WTC11 (cell line): ENCODE measurements at places on chromosomes 6 and 20. TPM values are rescaled to one million over a fixed set of nuclear protein-coding genes. Genes with fewer than 3 reads are reported as not detected.
A peak's percentile ranks its signal among the peaks of the same experiment; 100 is the strongest.

The FAM209B gene
- total RNA-seq, result 0.64 to 1.7 TPM (median 0.68 TPM) in 3 replicates

The SPINT3 gene
- not detected in 3 replicates for total RNA-seq

The PMEPA1 gene
- total RNA-seq, result 29.8 to 40.6 TPM (median 31.0 TPM) in 3 replicates

The TMC2 gene
- not detected in 3 replicates for total RNA-seq

The SMOC2 gene
- 3.3 to 3.9 TPM (median 3.6 TPM) in 3 replicates for total RNA-seq

The TTI1 gene
- 42.8 to 43.5 TPM (median 43.4 TPM) in 3 replicates for total RNA-seq

The CYP39A1 gene
- 1.3 to 1.6 TPM (median 1.6 TPM) in 3 replicates for total RNA-seq

The MOG gene
- total RNA-seq, result 0.55 to 1.2 TPM (median 0.57 TPM) in 3 replicates

The WFDC8 gene
- total RNA-seq, result not detected in 3 replicates

The BACH2 gene
- total RNA-seq, result 3.9 to 5.9 TPM (median 4.5 TPM) in 3 replicates

The B3GALT4 gene
- 3.2 to 5.0 TPM (median 4.1 TPM) in 3 replicates for total RNA-seq

The FLOT1 gene
- 110 to 121 TPM (median 120 TPM) in 3 replicates for total RNA-seq

The MRAP2 gene
- total RNA-seq, result 4.8 to 5.2 TPM (median 4.9 TPM) in 3 replicates

The PCSK2 gene
- total RNA-seq, result 0.74 to 1.1 TPM (median 0.98 TPM) in 3 replicates

The OTOR gene
- not detected in 3 replicates for total RNA-seq

The FOXS1 gene
- not detected in 3 replicates for total RNA-seq

The SNAP91 gene
- 0.70 to 1.2 TPM (median 1.1 TPM) in 3 replicates for total RNA-seq

The GGTLC1 gene
- total RNA-seq, result not detected in 3 replicates

GRCh38 chr6:83952830-83953229, 80.7 kb upstream of the MRAP2 start:
- DNase-seq, result no peak

DNA sequence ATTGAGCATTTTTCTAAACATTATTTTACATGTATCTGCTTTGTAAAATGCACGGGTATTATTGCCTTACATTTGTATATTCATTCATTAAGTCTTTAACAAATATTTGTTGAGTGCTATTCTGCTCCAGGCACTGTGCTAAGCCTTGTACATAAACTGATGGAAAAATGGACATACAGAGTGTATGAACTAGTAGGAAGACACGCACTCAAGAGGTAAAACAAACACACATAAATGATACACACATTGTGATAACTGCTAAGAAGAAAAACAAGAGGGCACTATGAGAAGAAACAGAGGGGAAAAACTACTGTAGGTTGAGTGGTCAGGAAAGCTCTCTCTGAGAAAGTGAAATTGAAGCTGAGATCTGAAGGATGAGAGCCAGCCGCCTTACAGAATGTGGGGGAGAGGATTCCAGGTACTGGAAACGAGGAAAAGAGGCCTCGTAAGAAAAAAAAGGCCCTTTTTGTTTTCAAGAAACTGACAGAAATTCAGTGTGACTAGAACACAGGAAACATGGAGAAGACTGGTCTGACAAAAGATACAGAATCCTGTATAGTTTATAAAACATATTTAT, 117.5 kb downstream of the EYA4 start:
- no peak for DNase-seq

DNA sequence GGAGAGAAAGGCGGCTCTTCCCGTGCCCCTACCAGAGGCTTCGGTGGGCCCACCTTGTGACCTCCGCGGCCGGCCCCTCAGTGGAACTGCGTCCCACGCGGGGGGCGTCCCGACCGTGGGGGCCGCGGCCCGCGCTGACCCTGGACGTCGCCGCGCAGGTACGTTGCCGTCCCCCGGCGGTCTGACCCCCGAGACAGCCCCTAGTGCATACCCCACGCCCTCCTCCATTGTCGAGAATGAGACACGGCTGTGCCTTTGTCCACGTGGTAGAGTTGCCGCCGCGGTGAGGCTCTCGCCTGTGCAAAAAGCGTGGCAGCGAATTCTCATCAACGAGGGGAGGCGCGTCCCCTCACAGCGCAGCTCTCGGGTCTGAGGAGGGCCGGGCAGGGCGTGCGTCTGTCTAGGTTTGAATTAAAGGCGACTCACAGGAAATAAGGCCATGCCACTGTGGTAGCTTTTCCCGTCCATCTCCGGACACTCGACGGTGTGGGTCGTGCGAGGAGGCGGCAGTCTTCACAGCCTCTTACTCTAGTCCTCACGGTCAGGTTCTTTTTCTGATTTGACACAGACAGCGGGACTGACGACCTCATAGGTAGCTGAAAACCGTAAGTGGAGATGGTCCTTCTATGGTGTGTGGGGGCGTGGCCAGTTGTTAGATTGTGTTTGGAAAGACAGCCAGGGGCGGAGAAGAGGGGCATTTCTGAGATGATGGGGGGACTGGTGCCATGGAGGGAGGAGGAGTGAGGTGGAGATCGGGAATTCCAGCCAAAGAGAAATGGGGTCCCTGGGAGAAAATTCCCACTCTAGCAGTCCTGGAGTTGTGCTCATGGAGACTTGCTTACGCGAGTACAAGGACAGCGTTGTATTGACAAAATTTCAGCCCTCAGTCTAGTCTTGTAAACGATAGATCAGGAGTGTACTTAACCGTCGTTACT, 580 bp downstream of the NXT1 start:
- peak; percentile 61 for DNase-seq

- DNase-seq, result no peak
Measured at GRCh38 chr20:47141941-47142773, 214.3 kb downstream of the ZMYND8 start.

DNA sequence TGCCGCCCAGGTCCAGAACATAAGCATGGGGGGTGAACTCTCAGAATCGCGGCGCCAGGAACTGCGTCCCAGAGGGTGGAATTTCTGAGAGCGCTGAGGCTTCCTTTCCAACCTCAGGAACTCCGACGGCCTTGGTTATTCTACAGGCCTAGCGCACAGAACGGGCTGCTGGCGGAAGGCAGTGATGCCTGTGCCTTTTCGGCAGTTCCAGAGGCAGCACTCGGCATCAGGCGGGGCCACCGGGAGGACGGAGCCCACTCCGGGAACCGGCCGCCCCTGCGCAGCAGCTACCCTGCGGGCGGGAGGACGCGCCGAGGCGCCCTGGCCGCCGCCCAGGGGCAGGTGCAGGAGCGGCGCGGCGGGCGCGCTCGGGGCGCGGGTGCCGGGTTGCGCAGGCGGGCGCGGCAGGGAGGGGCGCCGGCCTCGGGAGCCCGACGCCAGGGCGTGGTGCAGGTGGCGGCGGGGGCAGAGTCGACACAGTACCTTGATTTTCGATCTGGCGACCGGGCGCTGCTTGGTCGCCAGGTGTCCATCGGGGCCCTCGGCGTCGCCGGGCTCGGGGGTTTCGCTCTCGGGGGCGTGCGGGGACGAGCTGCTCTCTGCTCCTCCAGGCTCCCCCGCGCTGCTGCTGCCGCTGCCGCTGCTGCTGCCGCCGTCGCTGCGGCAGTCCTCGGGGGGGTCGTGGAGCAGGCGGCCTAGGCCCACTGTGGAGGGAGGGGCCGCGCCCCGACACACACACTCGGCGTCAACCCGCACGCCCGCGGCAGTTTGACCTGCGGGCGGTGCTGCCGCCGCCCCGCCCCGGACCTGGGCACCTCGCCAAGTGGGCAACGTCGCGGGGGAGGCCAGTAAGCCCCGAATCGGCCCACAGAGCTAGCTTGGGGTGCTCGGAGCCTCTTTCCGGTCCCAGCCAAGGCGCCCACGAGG, 1.3 kb downstream of the OVOL2 start:
- peak; percentile 58 for DNase-seq

GRCh38 chr6:5619249-5619648, 357.9 kb downstream of the FARS2 start:
- DNase-seq, result no peak

GRCh38 chr20:9597547-9597946, 83.2 kb downstream of the LAMP5 start:
- DNase-seq, result no peak

- DNase-seq, result no peak
Measured at GRCh38 chr20:35252037-35252461, 25.6 kb downstream of the MMP24 start.

- no peak for DNase-seq
Measured at GRCh38 chr6:41713159-41713649, 22.2 kb downstream of the TFEB start.

- DNase-seq, result peak; percentile 90
Measured at GRCh38 chr6:43263314-43264178, 20.3 kb downstream of the TTBK1 start.

GRCh38 chr20:36304786-36305495, 1.2 kb upstream of the DLGAP4 start:
- DNase-seq, result no peak

- DNase-seq, result peak; percentile 76
Measured at GRCh38 chr20:24164360-24164759, 175.8 kb upstream of the GGTLC1 start.

DNA sequence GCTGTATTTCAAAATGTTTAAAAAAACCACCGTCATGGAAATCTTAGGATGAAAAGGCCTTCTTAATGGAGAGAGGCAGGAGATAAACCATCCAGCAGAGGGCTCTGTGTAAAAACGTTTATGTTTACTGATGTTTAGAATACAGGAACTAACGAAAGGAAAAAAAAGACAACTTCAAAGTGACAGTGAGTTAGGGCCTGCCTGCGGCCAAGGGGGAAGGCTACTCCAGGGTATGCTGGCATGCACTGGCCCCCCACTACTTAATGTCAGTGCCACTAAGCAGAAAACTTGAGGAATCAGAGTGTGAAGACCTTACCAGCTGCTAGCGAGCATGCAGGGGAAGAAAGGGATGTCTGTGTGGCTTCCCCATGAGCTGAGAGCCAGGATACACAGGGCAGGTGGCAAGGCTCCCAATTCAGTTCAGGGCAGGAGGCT, 47.7 kb downstream of the AKAP7 start:
- DNase-seq, result no peak

- no peak for DNase-seq
Measured at GRCh38 chr20:62080249-62080990, 14.7 kb upstream of the TAF4 start.

- DNase-seq, result no peak
Measured at GRCh38 chr6:106886081-106886843, 88.3 kb downstream of the CD24 start.

DNA sequence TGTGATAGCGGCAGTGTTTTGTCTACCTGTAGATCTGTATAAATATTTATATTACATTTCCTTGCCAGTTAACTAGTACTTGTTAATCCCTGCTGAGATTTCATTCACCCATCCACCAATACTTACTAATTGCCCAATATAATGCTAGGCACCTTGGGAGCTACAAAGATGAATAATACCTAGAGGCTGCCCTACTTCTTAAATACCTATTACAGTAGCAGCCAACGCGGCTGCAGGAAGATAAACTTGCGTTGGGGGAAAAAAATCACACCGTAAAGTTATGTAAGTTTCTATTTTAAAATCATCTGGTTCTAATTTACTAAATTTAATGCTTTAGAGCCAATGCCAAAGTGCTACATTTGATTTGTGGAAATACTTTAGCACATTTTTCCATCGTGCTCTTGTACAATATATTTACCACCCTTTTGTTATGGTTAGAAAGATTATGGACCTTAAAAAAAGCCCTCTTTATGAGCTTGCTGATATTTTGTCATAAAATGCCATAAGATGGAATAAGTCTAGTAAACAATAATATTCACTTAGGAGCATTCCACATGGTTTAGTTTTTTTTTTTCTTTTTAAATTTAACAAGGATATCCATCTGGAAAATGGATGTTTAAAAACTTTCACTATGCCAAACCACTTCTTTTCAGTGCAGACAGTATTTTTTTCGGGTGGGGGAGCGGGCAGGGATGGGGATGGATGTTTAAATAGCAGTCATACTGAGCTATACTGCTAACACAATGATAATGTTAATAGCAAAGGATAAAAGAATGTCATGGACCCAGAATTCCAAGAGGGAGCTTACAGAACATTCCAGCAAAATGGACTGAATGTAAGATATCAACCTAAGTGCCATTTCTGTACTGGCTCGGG, 13.2 kb upstream of the NEDD9 start:
- DNase-seq, result no peak

DNA sequence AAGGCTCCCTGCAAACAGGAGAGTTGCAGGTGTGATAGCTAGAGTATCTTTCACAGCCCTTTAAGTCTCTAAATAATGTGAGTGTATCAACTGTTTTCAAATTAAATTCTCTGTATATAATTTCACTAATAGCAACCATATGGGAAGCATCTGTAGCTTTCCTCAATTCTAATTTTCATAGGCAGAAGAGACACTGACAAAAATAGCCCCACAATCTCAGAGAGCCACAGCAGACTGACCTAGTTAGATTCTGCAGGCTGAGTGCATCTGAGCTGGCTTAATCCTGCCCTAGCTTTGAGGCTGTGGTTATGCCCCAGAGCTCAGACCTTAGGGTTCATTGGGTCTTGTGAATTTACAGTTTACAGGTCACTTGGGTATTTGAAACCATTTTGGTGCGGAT, 63.9 kb downstream of the MAP7 start:
- DNase-seq, result no peak

DNA sequence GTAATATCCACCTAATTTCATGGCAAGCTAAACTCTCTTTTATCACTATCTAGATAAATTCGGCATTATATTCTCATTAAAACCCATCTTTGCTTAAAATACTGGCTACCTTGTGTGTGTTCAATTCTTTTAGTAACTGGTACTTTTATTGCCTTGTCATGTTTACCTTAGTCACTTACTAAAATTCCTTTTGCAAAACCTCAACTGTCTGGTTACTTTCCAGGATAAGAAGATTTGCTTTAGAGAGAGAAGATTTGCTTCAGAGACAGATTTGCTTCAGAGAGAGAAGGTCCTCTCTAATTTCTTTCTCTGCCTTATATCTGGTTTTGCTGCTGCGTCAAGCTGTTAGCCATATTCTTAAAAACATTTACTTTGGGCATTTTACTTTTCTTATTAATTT, 151.5 kb upstream of the MLIP start:
- DNase-seq, result no peak

DNA sequence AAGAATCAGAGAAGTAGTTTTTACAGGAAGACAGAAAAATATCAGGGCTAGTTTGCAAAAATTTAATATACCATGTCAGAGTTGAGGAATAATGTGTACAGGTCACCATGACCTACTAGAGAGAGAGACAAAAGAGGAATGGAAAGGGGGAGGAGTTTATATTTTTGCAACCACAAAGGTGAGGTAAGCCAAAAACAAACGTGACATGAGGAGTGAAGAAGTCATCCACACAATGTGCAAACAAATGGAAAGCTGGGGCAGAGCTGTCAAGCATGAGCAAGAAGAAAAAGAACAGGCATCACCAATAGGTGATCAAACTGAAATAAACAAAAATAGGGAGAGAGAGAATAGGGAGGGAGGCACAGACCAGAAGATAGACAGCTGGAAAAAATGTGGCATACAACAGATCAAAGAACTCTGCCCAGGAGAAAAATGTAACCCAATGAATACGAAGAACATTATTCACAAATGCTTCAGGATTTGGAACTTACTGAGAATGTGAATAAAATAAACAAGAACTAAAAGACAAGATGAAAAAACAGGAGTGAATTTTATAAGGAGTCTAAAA, 15.5 kb downstream of the RARS2 start:
- DNase-seq, result no peak
